T-helper 9 cell (primary cell): ENCODE measurements at places on chromosomes 13 and 19.
A peak's percentile ranks its signal among the peaks of the same experiment; 100 is the strongest.

GRCh38 chr19:18475004-18475453 lies 37.1 kb upstream of the ISYNA1 start:
- DNase-seq = peak; percentile 33

- no peak for DNase-seq
Observed at GRCh38 chr19:31284621-31285020, 64.6 kb downstream of the TSHZ3 start.

- no peak for DNase-seq
Observed at GRCh38 chr13:73000027-73000674, 58.7 kb upstream of the KLF5 start.

DNA sequence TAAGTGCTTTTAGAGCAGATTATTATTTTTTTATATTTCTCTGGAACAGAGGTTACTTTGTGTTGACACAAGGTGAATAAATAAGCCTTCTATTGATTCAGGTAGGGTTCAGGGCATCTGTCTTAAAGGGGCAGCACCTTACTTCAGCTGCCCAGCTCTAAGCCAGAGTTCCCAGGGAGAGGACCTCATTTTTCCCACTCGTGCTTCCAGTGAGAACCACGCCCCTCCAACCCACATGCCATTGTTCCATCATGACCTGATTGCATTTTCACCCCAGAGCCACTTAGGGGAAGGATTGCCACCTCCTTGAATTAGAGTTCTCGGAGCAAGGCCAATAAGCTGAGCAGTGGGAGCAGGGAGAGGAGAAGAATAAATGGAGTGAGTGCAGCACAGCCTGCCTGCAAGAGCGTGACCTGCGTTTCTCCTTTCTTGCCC lies 104.3 kb upstream of the FRY start:
- no peak for DNase-seq

- DNase-seq = no peak
Observed at GRCh38 chr13:30022256-30022655, 171.8 kb upstream of the UBL3 start.

DNA sequence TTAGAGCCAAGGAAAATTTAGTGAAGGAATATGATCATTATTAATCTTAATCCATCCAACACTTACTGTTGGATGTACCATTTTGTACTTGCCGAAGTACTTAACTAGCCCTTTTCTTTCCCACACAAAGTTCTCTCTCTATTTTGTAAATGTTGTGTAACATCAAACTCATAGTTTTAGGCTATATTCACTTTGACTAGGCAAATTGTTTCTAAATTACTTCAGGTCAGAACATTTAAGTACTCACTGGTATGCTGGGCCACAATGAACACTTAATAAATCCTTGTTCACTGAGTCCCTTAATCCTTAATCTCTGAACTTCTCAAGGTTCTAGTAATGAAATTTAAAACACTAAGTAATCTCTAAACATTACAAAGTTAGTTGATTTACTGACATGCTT lies 49.3 kb upstream of the EEF1AKMT1 start:
- no peak for DNase-seq

DNA sequence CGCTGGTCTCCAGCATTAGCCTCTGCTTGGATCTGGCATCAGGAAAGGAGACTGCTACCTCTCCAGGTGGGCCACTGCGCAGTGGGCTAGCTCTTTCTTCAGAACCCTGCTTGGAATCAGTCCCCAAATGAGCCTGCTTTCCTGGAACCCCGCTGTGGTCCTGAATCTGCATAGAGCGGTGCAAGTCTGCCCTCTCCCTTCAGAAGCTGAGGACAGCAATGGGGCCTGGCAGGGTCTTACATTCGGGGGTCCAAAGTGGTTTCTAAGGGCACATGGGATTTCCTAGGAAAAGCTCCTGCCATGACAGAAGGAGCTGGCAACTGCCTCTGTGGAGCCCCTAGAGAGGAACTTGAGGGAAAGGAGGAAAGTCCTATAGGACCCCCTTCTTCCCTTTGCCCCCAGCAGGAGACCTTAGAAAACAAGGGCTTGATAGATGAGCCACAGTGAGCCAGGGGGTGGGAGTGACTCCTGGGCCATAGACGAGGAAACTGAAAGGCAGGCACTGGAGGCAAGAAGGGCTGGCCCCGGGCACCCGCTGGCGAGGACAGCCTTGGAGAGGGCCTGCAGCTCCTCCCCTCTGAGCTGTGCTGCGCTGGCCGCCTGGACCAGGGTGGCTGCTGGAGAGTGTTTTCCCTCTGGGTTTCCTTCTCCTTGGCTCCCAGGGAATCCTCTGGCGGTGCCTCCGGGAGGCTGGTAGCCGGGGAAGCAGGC lies 1.4 kb upstream of the VSTM2B start:
- no peak for DNase-seq

DNA sequence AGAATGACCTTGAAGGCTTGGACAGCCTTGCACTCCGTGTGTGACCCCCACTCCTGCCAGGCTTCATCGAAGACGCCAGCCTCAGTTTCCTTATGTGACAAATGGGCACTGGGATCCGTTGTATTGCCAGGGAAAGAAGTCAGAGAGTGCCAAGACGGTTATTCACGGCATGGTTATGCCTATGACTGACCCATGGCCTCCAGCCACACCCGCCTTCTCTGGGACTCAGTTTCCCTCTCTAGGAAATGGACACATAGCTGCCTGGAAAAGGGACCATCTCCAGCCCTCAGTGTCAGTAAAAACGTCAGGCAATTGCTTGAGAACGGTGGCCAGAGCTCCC lies 915 bp upstream of the UBE2S start:
- no peak for DNase-seq

DNA sequence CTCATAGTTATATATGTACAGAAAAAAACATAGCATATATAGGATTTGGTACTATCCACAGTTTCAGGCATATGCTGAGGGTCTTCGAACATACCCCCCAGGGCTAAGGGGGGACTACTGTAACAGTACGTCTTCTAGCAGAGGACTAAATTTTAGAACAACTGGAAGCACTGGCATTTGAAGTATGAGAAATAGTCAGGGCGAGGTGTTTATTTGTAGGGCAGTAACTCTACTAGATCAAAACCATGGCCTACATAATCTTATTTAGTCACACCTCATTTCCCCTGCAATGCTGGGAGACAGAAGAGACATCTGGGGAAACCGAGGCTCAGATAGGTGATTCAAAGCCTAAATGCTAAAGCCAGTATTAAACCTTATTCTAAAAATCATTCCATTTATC lies 245.6 kb downstream of the DCT start:
- no peak for DNase-seq

GRCh38 chr13:55627221-55627620 lies 1513.5 kb upstream of the PRR20A start:
- no peak for DNase-seq

DNA sequence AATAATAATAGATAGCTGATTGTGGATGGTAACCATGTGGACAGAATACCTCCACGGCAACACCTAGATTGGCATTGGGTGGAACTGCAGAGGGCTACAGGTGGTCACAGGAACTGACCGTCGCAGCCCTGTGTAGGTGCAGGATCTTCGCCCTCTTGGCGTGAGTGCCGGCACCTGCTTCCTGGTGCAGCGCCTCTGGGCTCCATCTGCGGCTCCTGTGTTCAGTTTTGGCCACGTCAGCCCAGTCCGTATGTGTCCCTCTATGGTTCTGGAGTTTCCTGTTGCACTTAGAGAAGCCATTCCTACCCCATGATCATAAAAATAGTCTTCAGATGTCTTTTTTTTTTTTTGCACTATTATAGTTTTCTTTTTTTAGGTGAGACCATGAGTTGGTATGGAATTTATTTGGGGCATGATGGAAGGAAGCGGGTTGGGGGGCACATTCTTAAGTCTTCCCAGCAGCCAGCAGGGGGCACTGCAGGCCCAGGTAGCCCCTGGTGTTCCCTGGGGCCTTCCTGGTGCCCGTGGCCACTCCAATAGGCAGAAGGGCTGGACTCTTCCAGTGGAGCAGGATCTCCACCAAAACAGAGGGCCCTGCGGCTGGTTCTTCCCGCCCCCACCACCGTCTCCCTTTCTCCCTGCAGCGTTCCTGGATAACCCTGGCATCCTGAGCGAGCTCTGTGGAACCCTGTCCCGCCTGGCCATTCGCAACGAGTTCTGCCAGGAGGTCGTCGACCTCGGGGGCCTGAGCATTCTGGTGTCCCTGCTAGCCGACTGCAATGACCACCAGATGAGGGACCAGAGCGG lies 10.1 kb upstream of the SLC25A42 start:
- peak; percentile 70 for DNase-seq

DNA sequence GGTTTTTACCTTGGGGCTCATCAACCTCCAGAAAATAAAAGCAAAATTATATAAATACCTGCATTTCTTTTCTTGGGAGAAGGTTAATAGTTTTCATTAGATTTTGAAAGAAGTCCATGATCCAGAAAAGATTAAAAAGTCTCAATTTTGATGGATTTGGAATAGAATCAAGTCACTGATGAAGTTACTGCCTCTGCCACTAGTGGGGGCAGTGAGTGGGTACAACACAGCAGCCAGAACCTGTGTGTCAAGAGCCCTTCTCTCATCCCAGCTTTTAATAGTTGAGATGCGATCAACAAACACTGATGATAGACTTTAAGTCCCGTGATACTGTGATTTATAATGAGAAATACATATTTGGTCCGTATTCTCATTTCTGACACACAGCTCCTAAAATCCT lies 686.7 kb downstream of the DIAPH3 start:
- DNase-seq = no peak

DNA sequence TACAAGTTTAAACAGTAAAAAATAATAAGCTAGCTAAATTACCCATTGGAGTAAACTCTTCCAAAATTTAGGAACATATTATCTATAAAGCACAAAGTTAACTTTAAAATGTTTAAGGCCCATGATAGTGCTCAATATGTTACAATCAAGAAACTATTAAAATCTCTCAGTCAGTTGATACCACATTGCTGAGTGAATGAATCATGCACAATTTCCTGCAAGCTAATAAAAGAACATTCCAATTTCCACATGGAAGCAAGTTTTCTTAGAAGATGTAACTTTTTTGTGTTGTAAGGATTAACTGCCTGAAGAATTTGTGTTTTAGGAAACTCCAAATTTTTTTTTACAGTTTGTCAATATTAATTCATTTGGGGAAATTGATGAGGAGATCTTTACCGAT lies 666.6 kb downstream of the SLITRK1 start:
- DNase-seq = no peak

GRCh38 chr19:50817941-50818858 lies 5.4 kb downstream of the KLK1 start:
- DNase-seq = no peak

GRCh38 chr13:99357131-99357596 lies 50.0 kb upstream of the GPR183 start:
- no peak for DNase-seq

- DNase-seq = no peak
Observed at GRCh38 chr13:112783978-112784371, 94.1 kb downstream of the ATP11A start.

- peak; percentile 74 for DNase-seq
Observed at GRCh38 chr19:14031719-14032480, at the start of gene IL27RA. TSS of gene IL27RA (plus strand) at chr19:14031762. CDS start at chr19:14031873, 111 bp downstream.

GRCh38 chr13:81211713-81212112 lies 870.8 kb upstream of the SPRY2 start:
- no peak for DNase-seq

GRCh38 chr19:19274716-19275565 lies 1.8 kb upstream of the TM6SF2 start:
- DNase-seq = no peak
